ENCODE measurements at places on chromosomes 6 and 20.
A peak's percentile ranks its signal among the peaks of the same experiment; 100 is the strongest.

DNA sequence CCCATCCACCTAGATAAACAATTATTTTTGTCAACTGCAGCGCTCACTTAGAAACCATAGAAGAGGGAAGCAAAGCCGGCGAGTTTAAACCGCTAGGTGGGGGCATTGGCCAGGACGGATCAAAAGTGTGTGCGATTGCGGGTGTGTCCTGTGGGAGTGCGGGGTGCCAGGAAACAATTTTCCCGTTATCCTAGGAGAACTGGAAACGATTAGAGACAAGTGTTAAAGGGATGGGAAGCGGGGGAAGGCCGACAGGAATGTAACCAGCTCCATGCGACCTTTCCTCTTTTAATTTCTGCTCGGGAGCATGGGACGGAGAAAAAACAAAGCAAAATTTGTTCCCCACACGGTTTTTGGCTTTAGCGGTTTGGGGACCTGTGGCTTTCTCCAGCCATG, 2.8 kb upstream of the HTR1B start:
- DNase-seq = no peak

DNA sequence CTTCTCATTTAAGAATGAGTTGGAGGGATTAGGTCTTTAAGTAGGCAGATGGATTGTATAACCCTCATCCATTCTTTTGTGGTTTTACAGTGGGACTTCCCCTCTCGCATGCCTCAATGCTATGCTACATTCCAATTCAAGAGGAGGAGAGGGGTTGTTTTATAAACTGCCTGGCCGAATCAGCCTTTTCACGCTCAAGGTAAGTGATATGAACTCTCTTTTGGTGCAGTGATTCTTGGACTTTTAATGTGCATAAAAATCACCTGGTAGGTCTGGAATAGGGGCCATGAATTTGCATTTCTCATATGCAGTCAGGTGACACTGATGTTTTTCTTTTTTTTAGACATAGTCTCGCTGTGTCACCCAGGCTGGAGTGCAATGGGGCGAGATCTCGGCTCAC, 10.8 kb downstream of the ASXL1 start:
- DNase-seq = no peak

- DNase-seq = no peak
Measured at GRCh38 chr6:88119769-88120168, 46.4 kb downstream of the CNR1 start.

DNA sequence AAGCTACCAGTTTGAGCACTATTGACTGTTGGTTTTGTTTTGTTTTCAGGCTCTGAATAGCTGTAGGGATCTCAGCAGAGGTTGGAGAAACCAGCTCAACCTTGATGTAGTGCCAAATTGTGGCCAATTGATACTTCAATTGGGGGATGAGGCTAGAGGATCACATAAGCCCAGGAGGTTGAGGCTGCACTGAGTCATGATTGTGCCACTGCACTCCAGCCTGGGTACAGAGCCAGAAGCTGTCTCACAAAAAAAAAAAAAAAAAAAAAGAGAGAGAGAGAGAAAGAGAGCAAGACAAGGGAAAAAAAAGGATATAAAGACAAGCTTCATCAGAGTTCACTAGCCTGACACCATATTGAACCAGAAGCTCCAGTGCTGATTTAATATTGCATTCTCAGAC, 702.1 kb downstream of the FRK start:
- no peak for DNase-seq

- DNase-seq = no peak
Measured at GRCh38 chr6:170272341-170273065, 18.4 kb downstream of the DLL1 start.

- DNase-seq = no peak
Measured at GRCh38 chr20:37714978-37715672, 21.3 kb downstream of the CTNNBL1 start.

DNA sequence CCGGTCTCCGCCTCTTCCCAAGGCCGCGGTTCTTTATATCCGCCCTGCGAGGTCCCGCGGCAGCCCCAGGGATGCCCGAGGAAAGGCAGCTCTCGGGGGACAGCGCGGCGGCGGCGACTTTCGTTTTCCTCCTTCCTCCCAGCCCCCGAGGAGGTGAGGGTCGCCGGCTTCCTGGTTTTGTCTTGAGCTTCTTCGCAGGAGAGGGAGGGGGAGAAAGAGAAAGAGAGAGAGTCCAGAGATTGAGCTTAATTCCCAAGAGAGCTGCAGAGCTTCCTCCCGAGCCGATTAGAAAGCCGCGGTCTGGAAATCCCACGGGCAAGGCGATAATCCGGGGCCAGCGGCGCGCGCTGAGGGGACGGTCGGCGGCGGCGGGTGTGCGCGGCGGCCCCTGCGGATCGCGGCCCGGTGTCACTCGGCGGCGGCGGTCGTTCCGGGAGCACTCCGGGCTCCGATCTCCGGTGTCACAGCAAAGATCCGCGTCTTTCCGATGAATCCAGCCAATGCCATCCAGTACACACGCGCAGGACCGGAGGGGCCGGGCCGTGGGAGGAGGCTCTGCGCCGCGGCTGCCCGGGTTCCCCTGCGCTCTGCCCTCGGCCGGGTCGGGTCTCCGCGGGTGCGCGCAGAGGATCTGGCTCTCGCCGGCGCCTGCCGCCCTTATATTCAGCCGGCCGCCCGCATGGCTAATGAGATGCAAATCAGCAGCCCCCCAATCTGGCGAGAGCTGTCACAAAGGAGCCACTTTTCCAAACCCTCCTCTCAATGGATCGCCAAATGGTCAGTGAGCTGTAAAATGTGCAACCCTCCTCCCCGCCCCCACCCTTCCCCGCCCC, at the start of gene DLL1:
Gene DLL1 (minus strand): TSS at position 783 of the 833 bp plus-strand sequence. CDS start 939 bp downstream, outside the sequence.
- no peak for DNase-seq

- no peak for DNase-seq
Measured at GRCh38 chr6:105501826-105502344, 99.0 kb upstream of the PREP start.

DNA sequence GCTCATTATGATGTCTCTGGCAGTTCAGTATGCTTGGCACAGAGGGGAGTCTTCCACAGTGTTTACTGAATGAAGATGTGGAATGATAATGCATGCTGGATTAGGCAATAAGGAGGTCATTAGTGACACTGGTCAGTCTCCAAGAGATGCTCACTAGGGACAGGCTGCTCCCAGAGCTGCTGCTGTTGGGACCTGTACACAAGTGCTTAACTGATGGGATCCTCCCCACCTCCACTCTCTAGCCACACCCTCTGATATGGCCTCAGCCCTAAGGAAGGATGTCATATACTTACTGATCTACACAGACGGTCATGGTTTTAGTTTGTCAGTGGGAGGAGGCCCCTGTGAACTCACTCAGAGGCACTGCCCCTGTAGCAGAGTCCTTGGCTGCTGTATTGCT, 73.4 kb downstream of the MYB start:
- no peak for DNase-seq

DNA sequence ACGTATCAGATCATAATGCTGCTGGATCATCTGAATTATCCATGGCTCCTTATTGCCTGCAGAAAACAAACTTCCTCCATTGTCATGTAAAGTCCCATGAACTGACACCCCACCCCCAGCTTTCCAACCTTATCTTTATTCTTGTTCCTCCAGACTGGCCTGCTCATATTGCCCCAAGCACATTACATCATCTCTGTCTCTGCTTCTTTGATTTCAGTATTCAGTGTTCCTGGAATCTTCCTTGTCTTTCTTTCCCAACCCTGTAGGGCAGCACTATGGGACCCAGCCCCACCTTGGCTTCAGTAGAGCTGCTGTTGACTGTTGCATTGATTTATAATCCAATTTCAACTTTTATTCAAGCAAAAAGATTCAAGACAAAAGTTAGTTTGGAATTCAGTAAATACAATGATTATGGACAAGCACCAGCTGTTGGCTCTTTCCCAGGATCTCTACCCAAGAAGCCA, 187.5 kb upstream of the ECI2 start:
- no peak for DNase-seq

DNA sequence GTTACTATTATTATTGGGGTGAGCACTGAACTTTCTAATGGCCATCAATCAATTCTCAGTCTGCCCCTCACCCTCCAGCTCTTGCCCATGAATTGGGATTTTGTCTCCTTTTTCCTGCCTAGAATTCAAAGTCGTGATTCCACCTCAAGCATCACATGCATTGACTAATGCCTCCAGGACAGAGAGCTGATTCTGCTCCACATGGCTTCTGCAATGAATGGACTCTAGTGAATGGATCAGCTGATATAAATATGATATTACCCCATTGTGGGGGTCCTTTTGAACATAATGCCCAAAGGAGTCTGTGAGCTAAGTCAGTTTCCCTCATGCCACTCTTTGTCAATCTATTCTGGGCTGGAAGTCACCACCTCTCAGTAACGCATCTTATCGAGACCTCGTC, 126.4 kb downstream of the OPN5 start:
- DNase-seq = no peak

DNA sequence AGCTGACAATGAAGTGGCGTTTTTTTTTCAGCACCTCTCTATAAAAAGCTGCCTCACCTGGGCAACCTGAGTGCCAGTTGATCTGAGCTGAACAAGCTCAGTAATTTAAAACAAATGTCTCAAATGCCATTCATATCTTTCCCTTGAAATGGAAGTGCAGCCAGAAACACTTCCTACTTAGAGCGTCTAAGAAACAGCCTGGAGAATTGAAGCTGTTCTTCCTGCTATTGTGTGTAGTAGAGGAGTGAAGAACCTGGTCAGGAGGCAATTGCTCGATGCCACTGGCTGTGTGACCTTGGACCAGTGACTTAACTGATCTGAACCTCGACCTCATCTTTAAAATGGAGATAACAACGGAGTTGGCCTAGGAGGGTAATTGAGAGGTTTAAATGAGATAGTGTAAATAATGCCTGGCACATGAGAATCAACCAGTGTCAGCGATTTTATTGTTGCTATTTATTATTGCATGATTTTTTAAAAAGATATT, 95.4 kb upstream of the FOXQ1 start:
- DNase-seq = no peak

- no peak for DNase-seq
Measured at GRCh38 chr6:82270881-82271635, 23.5 kb upstream of the IBTK start.

DNA sequence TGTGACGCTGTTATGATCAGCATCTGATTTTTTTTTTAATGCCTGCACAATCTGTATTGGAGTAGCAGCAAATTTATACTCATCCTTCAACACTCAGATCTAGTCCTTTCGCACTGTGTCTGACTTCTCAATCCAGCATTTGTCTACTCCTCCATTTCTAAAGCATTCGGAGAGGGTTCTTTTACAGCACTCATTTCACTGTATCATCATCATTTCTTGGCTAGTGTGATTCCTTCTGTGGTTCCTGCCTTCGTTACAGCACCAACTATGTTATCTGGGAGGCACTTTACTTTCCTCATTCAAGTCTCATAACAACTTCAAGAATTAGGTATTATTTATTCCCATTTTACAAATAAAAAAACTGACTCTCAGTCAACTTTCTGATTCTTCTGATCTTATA, 18.0 kb downstream of the NUDT3 start:
- no peak for DNase-seq

GRCh38 chr6:132354517-132355167, 46.6 kb downstream of the MOXD1 start:
- peak; percentile 18 for DNase-seq

GRCh38 chr6:111329882-111330633, 153.0 kb downstream of the REV3L start:
- no peak for DNase-seq

- no peak for DNase-seq
Measured at GRCh38 chr6:6915813-6916547, 191.8 kb upstream of the RREB1 start.

DNA sequence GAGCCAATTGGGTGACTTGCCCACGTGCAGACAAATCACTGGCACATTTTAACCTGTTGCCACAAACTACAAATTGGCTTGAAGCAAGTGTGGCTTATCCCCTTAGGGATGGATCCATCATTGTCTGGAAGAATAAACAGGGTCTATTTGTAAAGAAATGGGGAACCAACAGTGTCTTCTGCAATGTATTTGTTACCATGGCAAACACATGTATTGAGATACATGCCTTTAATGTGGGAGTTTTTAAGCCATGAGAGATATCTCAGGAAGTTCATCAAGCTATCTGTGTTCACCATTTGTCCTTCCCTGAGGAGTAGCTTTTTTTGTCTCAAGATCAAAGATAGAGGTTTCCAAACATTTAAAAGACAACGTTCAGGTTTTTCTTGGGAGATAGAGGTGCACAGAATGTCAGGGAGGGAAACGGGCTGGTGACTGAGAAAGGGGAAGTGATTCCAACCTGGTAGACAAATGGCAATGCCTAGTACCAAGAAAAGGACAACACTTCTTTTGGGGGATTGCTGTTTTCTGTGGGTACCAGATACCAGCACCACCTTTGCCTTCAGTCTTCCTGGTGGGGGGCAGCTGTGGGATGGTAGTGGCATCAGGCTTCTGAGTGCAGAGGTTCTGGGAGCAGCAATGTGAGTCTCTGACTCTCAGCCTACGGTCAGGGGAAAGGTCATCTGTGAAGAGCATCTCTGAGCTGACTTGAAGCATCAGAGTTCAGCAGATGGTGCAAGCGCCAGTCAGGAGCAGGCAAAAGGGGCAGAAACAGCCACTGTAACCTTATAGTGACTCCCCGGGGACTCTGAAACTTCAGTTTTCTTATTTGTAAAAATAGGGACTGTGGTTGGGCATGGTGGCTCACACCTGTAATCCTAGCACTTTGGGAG, 20.1 kb upstream of the BCAS1 start:
- no peak for DNase-seq

DNA sequence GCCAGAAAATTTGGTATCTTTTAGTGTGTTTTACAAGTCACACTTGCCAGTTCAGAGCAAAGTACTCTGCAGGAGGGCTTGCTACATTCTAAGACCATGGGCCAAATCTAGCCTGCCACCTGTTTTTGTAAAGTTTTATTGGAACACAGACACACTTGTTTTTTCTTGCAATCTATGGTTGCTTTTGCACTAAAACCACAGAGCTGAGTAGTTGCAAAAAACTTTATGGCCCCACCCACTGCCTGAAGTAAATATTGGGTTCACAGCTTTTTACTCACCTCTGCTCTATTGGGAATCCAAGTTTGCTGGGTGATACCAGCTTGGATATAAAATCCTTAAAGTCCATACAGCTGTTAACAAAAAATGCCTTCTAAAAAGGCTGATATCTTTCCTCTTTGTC, 109.0 kb downstream of the ZFP64 start:
- no peak for DNase-seq

GRCh38 chr6:39225543-39225942, 3.7 kb downstream of the KCNK5 start:
- no peak for DNase-seq
